ENCODE measurements at places on chromosomes 11 and 22.

DNA sequence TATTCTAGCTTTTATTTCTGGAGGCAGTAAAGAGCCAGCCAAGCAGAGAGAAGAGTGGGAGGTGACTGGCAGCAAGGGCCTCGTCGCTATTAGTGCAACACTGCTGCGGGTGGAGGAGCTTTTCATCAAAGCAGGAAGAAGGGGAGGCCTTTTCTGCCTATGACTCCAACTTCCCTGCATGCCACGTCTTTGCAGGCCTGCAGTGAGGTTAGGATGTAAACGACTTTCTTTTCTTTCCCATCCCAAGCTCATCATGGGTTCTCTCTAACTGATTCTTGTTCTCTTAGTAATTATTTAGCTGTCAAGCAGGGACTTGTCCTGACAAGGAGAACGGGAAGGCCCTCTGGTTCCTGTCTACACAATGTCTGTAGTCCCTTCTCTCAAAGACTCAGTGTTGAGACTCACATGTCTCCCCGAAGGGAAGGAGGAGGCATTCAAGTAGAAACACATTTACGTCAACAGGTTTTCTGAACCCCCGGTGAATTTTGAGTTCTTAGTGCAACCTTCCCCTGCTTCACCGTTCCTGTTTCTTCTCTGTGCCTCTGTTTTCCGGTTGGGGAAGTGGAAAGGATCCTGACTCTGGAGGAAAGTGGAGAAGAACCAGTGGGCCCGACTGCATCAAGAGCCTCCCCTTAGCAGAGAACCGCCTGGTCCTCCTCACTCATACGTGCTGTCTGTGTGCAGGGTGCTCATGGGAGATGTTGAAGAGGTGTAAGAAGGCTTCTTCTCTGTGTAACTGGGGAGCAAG, 56.9 kb downstream of the PACS1 start:
- no peak for DNase-seq

- no peak for DNase-seq
Observed at GRCh38 chr11:67163006-67163405, 43.9 kb downstream of the KDM2A start.

DNA sequence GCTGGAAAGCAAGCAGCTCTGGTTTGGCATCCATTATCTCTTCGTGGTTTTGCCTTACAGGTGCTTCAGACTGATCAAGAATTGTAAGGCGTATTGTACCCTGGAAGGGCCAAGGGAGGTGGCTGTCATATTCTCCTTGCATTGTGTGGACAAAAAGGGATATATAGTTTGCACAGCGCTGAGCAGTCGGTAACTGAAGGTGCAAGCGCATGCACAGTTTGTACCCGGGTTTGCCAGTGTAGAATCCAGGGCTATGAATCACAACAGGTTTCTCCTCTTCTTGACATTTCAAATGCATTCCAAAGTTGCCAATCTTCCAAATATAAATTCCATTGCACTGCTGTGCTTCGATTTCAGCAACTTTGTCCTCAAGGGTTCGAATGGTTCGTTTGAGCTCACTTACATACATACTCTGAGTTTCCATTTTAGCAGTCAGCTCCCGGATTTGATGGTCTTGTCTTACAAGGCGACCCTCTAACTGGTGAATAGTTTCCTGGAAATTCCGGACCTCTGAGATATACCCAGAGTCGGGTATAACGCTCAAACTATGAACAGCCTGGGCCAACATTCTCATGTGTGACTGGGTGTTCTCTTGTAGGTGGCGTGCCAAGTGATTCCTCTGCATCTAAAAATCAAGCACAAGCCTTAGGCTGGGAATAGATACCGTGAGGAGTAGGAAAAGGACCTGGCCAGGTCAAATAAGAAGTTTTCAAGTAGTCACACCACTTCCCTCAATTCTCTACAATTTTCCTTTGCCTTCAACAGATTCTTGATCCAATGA, 19.9 kb downstream of the TRAF6 start:
- DNase-seq, result no peak

- no peak for DNase-seq
Observed at GRCh38 chr11:125494561-125494960, 1.5 kb downstream of the FEZ1 start.

GRCh38 chr11:119025541-119025940, 5.1 kb downstream of the SLC37A4 start:
- no peak for DNase-seq

DNA sequence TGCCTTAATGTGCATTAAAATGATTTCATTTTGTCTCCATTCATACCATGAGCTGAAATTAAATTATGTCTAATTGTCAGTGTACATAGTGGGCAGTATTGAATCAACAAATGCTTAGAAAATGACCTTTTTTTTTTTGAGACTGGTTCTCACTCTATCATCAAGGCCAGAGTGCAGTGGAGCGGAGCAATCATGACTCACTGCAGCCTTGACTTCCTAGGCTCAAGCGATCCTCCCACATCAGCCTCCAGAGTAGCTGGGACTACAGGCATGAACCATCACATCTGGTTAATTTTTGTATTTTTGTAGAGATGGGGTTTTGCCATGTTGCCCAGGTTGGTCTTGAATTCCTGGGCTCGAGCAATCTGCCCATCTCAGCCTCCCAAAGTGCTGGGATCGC, 117.0 kb upstream of the BLID start:
- DNase-seq, result no peak

GRCh38 chr11:2314525-2315394, 12.9 kb downstream of the TSPAN32 start:
- no peak for DNase-seq

DNA sequence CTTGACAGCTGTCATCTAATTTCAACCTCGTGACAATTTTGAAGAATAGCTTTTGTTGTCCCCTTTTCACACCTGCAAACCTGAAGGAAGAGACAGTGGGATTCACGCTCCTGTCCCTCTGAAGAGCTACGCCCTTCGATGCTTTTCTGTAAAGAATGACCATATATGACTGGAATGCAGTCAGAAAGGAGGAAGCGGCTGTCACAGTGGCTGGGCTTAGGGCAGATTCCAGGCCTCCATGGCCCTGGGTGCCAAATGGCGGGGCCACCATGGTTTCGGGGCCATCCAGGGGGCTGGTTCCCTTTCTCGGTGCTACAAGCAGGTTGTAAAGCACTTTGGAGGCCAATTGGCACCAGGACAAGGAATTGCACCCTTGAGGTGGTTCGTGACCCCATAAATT, 22.2 kb upstream of the FGF19 start:
- DNase-seq, result no peak

DNA sequence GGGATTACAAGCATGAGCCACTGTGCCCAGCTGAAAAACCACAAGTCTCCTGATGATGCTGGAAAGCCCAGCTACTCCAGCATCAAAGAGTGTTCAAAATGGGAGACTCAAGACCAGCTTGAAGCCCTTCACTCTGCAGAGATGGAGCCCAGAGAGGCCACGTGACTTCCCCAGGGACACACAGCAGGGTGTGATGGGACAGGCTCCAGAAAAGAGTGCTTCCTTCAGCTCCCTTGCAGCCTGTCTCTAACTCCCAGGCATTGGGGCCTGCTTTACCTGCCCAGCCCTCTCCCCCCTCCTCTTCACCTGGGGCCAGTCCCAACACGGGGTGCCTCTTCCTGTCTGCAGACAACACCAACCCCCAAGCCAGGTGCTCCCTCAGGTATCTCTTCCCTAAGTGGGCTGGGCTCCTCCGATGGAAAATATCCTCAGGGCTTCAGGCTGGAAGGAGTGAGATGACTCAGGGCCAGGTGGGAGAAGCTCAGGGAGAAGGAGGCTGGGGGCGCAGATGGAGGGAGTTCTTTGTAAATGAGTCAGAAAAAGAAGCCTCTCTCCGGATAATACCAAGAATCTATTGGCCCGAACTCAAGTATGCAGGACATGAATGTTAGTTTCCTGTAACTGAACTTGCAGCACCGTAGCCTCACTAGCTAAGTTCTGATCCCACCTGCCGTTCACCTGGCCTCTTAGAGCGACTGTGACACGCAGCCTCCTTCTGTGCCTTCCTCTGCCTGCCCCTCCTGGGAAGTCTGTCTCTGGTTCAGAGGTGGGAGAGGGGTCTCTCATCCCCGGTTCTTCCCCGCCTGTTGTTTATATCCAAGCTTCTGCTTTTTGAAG, 326.6 kb downstream of the MN1 start:
- DNase-seq, result no peak

GRCh38 chr11:66012371-66012945, 650 bp downstream of the CST6 start:
- no peak for DNase-seq

GRCh38 chr22:25702571-25703167, 39.3 kb upstream of the MYO18B start:
- DNase-seq, result no peak

DNA sequence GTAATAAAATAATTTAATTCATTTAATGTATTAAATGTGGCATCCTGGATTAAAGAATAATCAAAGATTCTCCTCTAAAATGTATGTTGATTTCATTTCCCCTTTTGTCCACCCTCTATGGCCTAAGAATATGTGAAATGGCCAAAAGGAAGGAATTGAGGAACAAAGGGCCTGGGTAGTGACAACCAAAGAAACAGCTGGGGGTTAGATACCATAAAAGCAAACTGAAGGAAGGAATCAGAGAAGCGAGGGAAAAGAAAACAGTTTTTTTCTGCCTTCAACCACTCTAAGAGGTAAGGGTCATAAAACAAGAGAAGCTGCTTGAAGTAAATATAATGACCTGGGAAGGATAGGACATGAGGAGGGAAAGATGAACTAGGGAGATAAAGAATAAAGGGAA, 139.3 kb downstream of the FAM76B start:
- no peak for DNase-seq

GRCh38 chr11:8597182-8597581, 3.2 kb upstream of the STK33 start:
- DNase-seq, result no peak

DNA sequence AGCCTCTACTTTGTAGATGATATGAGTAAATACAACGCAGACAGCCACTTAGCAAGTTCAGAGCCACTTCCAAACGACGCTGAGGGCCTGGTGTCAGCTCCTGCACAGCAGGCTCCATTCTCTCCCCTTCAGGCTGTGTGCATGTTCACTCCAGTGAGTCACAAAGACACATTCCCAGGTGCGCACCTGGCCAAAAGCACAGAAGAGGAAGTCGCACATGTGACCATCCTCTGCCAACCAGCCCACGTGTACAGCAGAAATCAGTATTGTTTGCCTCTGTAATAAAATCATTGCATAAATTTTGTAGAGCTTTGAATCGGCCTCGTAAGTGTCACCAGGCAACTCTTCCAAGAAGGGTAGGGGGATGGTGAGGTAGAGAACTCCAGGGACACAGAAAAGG, 19.5 kb upstream of the TPH1 start:
- DNase-seq, result no peak

- no peak for DNase-seq
Observed at GRCh38 chr11:94858012-94858705, 90.0 kb downstream of the AMOTL1 start.

DNA sequence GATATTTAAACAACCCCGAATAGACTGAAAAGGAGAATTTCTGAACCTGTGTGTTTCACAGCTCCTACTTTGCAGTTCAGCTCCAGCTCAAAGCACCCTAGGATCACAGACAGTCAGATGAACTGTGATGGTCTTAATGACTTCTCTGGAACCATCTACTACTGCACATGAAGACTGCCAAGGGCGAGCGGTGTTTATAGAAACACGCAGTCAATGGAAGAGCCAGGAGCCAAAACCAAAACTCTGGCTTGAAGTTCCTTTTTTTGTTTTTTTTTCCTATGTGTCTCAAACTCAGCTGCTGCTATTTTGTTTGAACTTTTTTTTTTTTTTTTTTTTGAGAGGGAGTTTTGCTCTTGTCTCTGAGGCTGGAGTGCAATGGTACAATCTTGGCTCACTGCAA, 382.6 kb upstream of the SYN3 start:
- no peak for DNase-seq

DNA sequence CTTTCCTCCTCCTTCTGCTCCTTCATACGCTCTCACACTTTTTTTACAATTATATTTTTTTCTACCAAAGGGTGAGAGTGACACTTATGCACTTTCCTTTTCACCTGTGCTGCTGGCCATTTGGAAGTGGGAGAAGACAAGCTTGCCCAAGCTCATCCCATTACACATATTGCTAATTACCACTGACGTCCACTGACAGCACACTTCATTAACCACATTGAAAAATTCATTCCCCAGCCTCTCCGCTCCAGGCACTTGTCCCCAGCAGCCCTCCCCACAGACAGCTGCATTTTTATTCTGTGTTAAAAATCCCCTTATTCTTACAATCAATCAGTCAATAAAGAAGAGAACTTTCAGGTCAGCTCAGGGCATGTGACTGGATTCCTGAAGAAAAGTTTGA, 175.1 kb downstream of the LRRC4C start:
- no peak for DNase-seq

GRCh38 chr11:125168918-125169456, 4.4 kb downstream of the PKNOX2 start:
- DNase-seq, result no peak

- DNase-seq, result no peak
Observed at GRCh38 chr11:57116654-57117053, 65.1 kb upstream of the LRRC55 start.

GRCh38 chr11:27820249-27820648, 120.0 kb upstream of the BDNF start:
- DNase-seq, result no peak

- DNase-seq, result no peak
Observed at GRCh38 chr11:63841554-63841953, 2.6 kb downstream of the MARK2 start.

- DNase-seq, result no peak
Observed at GRCh38 chr11:14308114-14308896, 50.7 kb downstream of the RRAS2 start.

DNA sequence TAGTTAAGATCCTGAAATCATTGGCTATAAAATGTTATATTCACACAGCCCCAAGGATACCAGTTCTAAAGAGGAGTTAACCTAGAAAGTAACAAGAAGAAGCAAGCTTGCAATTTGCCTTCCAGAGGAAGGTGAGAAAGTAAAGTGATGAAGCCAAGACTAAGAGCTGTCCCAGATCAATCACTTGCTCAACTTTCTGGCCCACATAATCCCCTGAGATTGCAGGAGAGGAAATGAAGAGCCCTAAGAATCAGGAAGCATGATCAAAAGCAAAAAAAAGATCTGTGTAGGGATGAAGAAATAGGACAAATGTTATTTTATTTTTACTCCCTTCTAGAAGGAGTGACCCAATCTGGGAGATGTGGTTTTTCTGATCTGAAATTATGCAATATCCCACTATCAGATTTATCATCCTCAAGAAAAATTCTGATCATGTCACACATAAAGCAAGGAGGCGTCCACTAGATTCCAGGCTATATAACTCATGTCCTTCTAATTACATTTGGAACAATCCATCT, 180.3 kb upstream of the GUCY1A2 start:
- no peak for DNase-seq

- no peak for DNase-seq
Observed at GRCh38 chr11:45322111-45322705, 36.1 kb upstream of the SYT13 start.

GRCh38 chr11:83034673-83035014, 37.1 kb downstream of the RAB30 start:
- no peak for DNase-seq

DNA sequence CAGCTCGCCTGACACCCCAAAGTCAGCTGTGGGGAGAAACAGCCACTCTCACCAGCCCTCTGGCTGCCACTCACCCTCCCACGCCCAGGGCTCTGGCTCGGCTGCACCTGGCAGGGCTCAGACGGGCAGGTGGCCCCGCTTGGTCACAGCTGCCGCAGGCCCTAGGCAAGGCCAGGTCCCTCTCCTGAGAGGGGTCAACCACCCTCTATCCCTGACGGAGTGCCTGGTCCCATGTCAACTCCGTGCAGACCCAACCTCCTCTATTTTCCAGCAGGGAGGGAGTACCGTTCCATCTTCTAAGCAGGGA, 1.9 kb downstream of the MAP4K2 start:
- no peak for DNase-seq

GRCh38 chr22:36828815-36829214, 12.0 kb upstream of the PVALB start:
- DNase-seq, result no peak
